ENCODE measurements at places on chromosomes 6 and 20.

- no peak for DNase-seq
These were observed 5.9 kb downstream of the TBX18 start for GRCh38 chr6:84758486-84758885.

- no peak for DNase-seq
These were observed 142.0 kb upstream of the SOX4 start for GRCh38 chr6:21451546-21452013.

DNA sequence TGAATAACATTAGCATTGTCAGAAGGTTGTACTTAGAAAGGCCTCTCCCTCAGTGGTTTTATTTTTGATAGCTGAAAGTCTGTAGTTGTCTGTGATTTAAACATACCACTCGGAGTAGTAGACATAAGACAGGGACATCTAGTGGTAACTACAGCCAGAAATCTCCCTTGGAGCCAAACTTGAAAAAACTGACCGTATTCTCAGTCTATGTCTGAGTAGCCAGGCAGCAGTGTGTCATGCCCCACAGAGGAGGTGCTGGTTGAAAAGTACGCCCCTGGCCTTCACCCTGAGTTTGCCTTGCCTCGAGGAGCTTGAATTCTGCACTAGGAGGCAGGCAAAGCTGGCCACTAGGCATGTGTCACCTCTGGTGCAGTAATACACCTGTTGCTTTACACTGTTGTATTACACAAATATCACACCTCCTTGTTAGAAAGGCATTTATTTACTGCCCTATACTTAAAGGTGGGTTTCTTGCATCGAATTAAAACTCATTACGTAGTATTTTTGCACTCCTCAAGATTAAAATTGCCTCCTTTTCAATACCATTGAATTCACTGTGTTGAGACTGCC lies 20.8 kb downstream of the ZBTB2 start:
- DNase-seq: no peak

GRCh38 chr6:134035823-134036296 lies 16.6 kb downstream of the SLC2A12 start:
- DNase-seq: no peak

GRCh38 chr20:37345339-37346235 lies at the start of gene SRC:
Gene SRC, plus strand, starts transcription at chr20:37346140. Its CDS starts 38,014 bp downstream, at chr20:37384154.
- DNase-seq: peak; percentile 32

DNA sequence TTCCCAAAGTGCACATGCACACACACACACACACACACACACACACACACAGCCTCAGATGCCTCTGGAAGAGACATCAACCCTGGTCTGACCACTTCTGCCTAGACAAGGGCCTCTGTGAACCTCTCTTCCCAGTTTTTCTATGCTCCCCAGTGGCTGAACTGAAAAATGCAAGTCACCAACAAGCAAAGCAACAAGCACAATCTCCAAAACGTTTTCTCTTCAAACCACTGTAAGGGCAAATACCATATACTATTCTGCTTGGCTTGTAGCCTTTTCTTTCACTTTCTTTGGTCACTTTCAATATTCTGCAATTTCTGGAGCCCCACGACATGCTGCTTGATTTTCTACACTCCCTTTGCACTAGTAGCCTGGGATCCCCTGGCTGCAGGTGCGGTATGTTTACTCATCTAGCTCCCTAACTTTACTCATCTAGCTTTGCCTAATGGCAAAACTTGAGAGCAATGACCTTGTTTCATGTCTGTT lies 121.4 kb upstream of the DST start:
- DNase-seq: no peak

- DNase-seq: no peak
These were observed 482.9 kb upstream of the SLC35B3 start for GRCh38 chr6:8918196-8918595.

GRCh38 chr6:21596145-21596948 lies 2.8 kb downstream of the SOX4 start:
- DNase-seq: no peak

- DNase-seq: no peak
These were observed 423 bp downstream of the KLHDC3 start for GRCh38 chr6:43014434-43014909.

DNA sequence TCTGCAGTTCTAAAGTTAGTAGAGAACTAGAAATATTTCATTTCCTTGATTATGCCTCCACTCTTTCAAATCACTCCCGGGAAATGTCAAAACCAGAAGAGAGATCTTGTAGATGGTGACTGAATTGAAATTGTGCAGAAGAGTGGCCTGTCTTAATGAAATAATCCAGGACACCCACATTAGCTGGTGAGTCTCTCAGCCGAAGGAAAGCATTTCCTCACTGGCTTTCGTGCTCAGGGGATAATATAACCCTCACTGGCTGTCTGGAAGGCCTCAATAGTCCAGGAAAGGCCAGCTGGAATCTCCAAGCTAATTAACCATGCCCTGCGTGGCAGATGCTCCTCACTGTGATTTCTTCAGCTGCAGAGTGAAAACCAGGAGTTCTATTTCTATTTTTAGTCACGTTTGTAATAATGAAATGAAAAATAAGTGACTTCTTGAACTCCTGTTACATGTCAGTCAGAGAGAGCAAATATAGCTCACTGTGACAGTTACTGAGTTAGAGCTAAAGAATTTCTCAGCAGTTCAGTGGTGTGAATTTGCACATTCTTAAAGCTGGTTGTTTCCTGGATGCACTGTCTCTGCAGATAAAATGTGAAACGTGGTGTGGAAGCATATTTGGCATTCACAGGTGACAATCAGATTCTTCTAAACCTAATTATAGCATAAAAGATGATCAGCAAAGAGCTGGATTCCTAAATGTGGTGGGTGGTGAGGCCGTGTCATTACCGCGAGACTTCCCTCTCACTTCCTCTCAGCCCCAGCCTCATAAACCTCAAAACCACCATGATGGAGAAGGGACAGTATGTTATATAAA lies 211.7 kb downstream of the LMBRD1 start:
- no peak for DNase-seq

- DNase-seq: no peak
These were observed 4.6 kb downstream of the IRF4 start for GRCh38 chr6:396126-396520.

DNA sequence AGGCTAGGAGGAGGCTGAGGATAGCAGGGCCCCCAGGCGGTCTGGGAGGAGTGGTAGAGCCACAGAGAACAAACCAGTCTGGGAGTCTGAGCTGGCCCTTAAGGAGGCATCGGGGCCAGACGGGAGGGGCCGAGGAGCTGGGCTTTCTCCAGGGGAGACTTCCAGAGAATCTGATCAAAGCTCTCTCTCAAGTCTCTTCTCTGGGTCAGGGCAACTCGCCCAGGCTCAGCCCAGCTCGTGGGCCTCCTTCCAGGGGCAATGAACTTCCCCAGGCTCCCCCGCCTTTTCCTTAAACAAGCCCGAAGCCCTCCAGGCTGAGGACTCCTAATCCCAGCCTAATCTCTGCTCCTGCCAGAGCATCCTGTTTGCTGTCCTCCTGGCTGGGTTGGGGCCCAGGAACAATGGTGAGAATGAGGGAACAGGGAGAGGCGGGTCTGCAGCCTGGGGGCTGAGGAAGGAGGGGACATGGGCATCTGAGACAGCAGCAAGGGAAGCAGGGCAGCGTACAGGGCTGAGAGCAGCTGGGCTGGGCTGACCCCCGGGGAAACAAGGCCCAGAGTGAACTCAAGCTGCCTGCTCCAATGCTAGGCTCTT lies 173.6 kb downstream of the ANKRD60 start:
- DNase-seq: no peak

DNA sequence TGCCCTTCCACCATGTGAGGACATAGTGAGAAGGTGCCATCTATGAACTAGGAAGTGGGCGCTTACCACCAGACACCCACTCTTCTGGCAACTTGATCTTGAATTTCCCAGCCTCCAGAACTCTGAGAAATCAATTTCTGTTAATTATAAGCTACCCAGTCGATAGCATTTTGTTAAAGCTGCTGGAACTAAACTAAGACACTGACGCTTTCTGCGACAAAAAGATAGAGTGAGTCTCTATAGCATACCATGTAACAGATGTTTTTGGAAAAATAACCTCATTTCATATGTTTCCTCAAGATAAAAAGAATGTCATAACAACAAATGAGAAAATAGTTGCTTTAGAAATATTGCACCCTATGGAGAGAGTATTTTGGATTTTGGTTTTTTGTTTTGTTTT lies 15.4 kb upstream of the SMIM13 start:
- no peak for DNase-seq

GRCh38 chr6:124470803-124471202 lies 491.4 kb upstream of the RNF217 start:
- no peak for DNase-seq

- DNase-seq: no peak
These were observed 2.1 kb upstream of the TRERF1 start for GRCh38 chr6:42453654-42454427.

GRCh38 chr6:36912030-36912454 lies 26.3 kb downstream of the C6orf89 start:
- peak; percentile 53 for DNase-seq

GRCh38 chr6:167121335-167121841 lies 1.5 kb upstream of the CCR6 start:
- no peak for DNase-seq

GRCh38 chr20:16158090-16158975 lies 414.9 kb downstream of the KIF16B start:
- DNase-seq: no peak

GRCh38 chr6:170464524-170464979 lies 88.6 kb downstream of the PSMB1 start:
- DNase-seq: no peak

DNA sequence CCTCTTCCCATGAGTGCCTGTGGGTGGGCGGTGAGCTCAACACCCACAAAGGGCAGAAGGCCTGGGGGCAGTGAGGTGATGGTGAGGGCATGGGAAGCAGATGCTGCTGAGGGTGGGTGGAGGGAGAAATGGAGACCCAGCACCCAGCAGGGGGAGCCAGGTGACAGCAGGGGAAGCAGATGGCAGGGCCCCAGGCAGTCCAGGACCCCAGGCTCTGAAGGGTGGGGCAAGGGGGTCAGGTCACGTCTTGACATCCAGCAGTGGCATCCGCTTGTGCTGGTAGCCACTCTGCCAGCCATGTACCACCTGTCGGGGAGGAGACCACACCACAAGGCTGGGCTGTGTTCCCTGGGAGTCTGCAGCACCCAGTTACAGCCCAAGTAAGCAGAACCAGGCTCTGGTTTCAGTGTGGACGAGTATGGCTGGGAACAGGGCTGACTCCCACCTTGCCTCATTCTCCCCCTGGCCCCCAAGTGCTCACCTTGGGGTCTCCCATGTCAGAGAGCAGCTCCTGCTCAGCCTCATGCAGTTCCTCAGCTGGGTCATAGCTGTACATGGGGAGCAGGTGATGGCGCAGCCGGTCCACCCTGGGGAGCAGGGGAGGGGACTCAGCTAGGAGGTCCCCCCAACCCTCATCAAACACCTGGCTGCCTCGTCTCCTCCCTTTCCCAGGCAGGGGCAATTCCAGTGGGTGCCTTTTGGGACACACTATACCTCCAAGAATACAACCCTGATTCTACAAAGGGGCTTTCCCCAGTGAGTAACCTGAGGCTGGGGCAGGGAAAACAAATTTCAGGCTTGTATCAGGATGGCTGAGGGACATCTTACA lies 2.0 kb downstream of the SMIM29 start:
- DNase-seq: peak; percentile 42

GRCh38 chr20:13745784-13746183 lies 38.9 kb downstream of the ESF1 start:
- DNase-seq: no peak

DNA sequence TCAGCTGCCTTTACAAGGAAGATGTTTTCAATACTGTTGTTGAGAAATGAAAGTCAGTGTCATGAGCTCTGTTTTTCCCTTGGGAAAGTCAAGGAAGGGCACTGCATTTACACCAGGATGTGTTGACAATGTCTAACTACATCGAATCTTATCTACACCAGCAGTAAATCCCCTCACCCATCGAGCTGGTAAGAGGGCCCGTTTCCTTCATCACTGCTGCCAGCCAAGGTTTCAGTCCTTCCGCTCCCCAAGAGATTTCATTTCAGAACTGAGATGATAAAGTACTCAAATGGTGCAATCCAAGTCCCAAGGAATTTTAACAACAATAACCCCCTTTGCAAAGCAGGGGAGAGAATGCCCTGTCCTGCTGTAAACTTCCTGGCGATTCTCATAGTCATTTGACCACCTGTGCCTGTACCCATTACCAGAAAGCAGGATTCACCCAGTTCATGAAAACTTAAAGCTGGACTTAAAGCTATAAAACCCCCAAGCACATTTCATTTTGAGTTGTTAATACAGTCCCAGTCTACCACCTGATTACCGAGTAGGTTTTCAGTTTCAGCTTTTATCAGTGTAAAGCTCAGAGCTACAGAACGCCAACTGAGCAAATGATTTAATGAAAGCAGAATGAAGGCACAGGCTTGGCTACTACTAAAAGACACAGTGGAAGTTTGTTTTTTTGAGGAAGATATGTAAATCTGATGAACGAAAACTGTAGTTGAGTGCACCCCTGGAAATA lies 122.5 kb upstream of the TAB2 start:
- no peak for DNase-seq

GRCh38 chr6:132007474-132008190 lies 56.5 kb upstream of the CCN2 start:
- no peak for DNase-seq

DNA sequence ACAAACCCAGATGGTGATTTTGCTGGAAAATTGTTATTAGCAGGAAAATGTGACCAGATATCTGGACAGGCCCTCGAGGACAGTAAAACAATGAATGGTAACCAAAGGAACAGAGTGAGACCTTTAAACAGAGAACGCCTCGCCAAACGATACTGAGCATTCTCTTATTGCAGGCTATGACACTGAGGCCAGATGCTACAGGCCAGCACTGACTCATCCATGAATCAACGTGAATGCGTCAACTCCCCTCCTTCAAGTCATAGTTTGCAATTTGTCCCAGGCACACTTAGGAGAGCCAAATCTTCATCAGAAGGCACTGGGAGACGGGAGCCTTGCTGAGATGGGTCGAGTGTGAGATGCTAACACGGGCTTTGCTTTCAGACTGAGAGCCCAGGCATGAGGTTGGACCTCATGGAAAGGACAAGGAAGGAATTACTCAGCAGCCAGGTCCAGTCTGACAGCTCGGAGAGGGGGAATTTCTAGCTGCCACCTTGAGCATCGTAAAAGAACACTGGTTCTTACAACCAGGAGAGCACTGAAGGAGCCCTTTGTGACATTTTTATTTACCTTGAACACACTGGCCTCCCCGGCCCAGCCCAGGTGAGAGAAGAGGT lies 60.7 kb downstream of the BMP7 start:
- DNase-seq: no peak

DNA sequence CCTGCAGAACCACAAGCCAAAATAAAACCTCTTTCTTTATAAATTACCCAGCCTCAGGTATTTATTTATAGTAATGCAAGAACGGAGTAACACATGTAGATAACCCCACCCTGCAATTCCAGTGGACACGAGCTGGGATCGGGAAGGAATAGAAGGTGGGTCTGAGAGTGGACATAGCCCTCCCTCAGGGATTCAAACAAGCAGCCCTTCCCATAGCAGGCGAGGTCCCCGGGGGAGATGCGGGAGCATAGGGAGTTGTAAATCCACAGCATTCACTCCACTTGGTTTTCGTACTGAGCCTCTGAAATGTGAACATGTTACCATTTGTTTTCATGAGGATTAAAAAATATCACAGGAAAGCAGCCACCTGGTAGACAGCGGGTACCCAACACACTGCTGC lies 312.6 kb downstream of the CDH4 start:
- DNase-seq: no peak

GRCh38 chr6:150276937-150277742 lies 91.7 kb upstream of the IYD start:
- DNase-seq: no peak

- DNase-seq: no peak
These were observed 19.5 kb downstream of the NCOA3 start for GRCh38 chr20:47521059-47521808.

- no peak for DNase-seq
These were observed 206.8 kb downstream of the TINAG start for GRCh38 chr6:54515013-54515412.

- no peak for DNase-seq
These were observed 1.7 kb upstream of the GMPR start for GRCh38 chr6:16236631-16237199.
